ENCODE measurements at places on chromosomes 1 and 21. TPM values are rescaled to one million over a fixed set of nuclear protein-coding genes. Genes with fewer than 3 reads are reported as not detected.

RAD54L gene
- total RNA-seq: 1.8 TPM

GRCh38 chr1:199282751-199283305 lies 644.0 kb downstream of the PTPRC start:
- no peak for DNase-seq

GRCh38 chr1:154418062-154418921 lies 13.1 kb downstream of the IL6R start:
- DNase-seq: peak; percentile 79

FLG2 gene
- not detected for total RNA-seq

- DNase-seq: no peak
These were observed 642 bp upstream of the NT5C1A start for GRCh38 chr1:39672551-39672947.

DNA sequence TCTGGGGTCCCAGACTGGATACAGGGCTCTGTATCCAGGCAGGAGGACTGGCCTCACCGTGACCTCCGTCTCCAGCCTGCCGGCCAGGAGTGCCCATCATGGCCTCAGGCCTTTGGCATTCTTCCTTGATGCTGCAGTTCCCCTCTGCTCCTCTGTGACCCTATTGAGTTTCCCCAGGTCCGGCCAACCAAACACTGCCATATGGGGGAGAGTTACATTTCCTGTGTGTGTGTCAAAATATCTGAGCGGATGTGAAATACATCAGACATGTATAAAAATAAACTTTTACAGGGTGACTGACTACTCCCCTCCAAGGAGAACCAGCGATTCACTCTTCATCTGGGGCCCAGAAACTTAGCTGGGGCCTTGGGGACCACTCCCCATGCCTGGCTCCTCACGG lies 10.2 kb upstream of the UBL4B start:
- no peak for DNase-seq

Measured in breast epithelium (tissue), 4 donors.